Hematopoietic multipotent progenitor cell treated with erythropoietin and hydrocortisone succinate and interleukin-3 and kit ligand, for 6 days (in vitro differentiated cells): ENCODE measurements at places on chromosomes 4 and X.

DNA sequence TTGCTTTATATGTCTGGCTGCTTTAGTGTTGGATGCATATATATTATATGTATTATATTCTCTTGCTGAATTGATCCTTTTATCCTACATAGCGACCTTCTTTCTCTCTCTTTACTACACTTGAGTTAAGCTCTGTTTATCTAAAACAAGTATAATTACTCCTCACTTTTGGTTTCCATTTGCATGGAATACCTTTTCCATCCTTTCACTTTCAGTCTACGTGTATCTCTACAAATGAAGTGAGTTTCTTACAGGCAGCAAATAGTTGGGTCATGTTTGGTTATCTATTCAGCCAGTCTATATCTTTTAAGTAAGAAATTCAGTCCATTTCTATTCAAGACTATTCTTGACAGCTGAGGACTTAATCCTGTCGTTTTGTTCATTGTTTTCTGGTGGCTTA is 167.5 kb upstream of the USP38 start:
- DNase-seq, result no peak

GRCh38 chr4:155248002-155248896 is 39.8 kb downstream of the NPY2R start:
- DNase-seq, result no peak

- DNase-seq, result no peak
Measured at GRCh38 chrX:7109049-7109531, 38.4 kb upstream of the STS start.

- peak; percentile 29 for DNase-seq
Measured at GRCh38 chrX:3651277-3651676, 62.2 kb downstream of the PRKX start.

- DNase-seq, result peak; percentile 23
Measured at GRCh38 chrX:104253567-104254441, 929 bp downstream of the ESX1 start.
